Right atrium auricular region (tissue), 2 donors: ENCODE measurements at places on chromosomes 2 and 18. TPM values are rescaled to one million over a fixed set of nuclear protein-coding genes. Genes with fewer than 3 reads are reported as not detected.

DNA sequence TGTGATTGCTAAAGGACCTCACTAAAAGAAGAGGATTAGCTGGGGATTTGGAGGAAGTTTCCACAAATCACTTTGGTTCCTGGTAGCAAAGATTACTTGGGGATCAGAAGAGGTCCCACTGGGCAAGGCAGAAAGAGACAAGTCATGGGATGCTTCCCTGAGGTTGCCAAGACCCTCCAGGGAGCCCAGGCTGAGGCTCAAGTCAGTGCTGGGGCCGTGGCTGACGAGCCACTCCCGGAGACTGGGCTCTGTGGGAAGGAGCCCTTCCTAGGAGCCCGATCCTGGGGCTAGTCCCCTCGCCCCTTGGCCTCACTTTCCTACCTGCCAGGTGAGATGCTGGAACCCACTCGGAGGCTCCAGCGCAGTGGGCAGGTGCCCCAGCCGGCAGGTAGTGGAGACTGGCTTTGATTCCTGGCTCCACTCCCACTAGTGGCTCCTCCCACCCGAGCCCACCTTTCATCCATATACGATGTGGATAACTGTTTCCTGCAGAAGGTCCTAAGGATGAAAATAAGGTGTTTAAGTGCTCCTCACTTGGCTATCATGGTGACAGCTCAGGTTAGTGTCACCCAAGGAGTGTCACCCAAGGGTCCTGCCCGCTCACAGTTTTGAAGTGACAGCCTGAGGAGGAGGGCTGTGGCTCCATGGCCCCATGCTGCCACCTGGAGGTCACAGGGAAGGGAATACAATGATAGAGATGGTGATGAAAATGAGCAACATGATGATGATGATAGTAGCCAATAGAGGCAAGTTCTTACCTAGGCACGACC, 100.5 kb downstream of the CAPN13 start:
- no peaks in the 10 kb centered on the region for H3K36me3 ChIP-seq
- H3K27me3 ChIP-seq, result no peaks in the 10 kb centered on the region
- H3K4me1 ChIP-seq, result peaks cover 22% of the 10 kb centered on the region
- no peak for DNase-seq
- no peak overlapping the region for H3K27ac ChIP-seq

GRCh38 chr2:133458280-133458679, 110.0 kb downstream of the NCKAP5 start:
- H3K27me3 ChIP-seq, result no peaks in the 10 kb centered on the region
- DNase-seq, result no peak
- no peaks in the 10 kb centered on the region for H3K36me3 ChIP-seq
- no peak overlapping the region for H3K27ac ChIP-seq
- no peak overlapping the region for H3K4me3 ChIP-seq
- H3K4me1 ChIP-seq, result no peaks in the 10 kb centered on the region

GRCh38 chr18:29960539-29960938, 1082.0 kb downstream of the DSC3 start:
- H3K36me3 ChIP-seq, result no peaks in the 10 kb centered on the region
- H3K27me3 ChIP-seq, result no peaks in the 10 kb centered on the region
- H3K27ac ChIP-seq, result no peak overlapping the region
- DNase-seq, result no peak
- no peak overlapping the region for H3K4me3 ChIP-seq

- no peaks in the 10 kb centered on the region for H3K4me1 ChIP-seq
- no peak overlapping the region for H3K27ac ChIP-seq
- DNase-seq, result no peak
- no peaks in the 10 kb centered on the region for H3K27me3 ChIP-seq
Observed at GRCh38 chr2:26648516-26648915, 7.3 kb upstream of the CIB4 start.

DNA sequence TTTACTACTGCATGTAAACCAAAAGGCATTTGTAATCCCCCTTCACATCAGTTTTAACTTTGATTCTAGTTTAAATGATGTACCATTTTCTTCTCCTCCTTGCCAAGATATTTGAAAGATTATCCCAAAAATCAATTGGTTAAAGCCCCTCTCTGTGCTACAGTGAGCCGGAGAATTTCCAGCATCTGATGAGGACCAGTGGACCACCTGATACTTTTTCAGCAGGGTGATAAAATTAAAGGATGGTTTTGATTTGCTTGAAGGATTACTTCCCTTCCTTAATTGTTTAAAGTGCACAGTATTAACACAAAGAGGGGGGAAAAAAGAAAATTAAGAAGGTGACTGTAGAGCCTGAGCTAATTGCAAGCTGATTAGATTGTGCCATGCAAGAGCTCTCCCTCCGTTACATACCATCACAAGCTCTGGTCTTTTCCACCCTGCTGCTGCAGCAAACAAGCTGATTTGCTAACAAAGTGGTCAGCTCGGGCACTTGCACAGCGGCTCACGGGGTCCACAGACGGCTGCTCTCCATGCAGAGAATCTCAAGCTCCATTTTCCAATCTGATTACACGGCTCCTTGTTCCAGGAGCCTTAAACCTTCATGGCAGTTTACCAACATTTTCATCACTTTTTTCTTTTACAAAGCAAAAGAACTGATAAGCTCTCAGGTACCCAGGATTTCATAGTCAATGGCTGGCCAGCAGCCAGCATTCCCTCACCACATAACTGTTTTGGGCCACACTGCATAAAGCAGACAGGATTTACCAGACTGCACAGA, 22.1 kb downstream of the FIGN start:
- H3K4me3 ChIP-seq, result no peak overlapping the region
- DNase-seq, result no peak
- H3K27me3 ChIP-seq, result no peaks in the 10 kb centered on the region
- H3K36me3 ChIP-seq, result no peaks in the 10 kb centered on the region

GRCh38 chr18:58223717-58224424, 179.8 kb downstream of the NEDD4L start:
- no peaks in the 10 kb centered on the region for H3K36me3 ChIP-seq
- no peak overlapping the region for H3K4me3 ChIP-seq
- peak overlapping the region; percentile 73 for H3K27ac ChIP-seq
- H3K27me3 ChIP-seq, result no peaks in the 10 kb centered on the region
- peak; percentile 82 for DNase-seq

GRCh38 chr2:231394211-231395141, 1.0 kb upstream of the B3GNT7 start:
- no peaks in the 10 kb centered on the region for H3K36me3 ChIP-seq
- H3K4me1 ChIP-seq, result peaks cover 16% of the 10 kb centered on the region
- no peaks in the 10 kb centered on the region for H3K27me3 ChIP-seq
- DNase-seq, result no peak
- H3K27ac ChIP-seq, result no peak overlapping the region
- H3K4me3 ChIP-seq, result no peak overlapping the region

DNA sequence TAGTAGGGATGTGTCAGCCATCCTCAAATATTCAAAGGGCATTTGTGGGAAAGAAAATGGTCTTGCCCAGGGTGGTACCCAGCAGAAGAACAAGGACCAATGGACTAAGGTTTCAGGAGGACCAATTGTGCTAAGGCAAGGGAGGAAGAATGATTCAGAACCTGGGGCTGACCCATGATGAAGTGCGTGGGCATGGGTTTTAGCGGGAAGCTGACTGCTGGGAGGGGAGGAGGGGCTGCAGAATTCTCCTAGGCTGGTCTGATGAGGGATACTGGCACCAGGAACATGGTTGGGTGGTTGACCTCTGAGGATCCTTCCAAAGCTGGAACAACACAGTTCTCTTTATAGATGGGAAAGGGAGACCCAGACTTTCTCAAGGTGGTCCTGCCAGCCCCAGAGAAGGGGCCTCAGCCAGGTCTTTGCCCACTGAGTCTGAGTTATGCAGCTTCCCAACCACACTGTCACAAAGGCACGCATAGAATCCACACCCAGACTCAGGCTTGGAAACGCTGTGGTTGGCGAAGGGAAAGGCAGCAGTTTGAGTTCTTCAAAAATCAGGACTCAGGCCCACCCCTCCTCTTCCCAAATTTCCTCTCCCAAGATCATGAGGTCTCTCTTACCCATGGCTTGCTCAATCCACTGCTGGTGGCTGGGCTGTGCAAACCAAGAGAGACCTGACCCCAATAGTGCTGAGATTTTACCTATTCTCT, 37.3 kb downstream of the MARCO start:
- no peak overlapping the region for H3K27ac ChIP-seq
- DNase-seq, result no peak
- H3K27me3 ChIP-seq, result no peaks in the 10 kb centered on the region
- H3K4me1 ChIP-seq, result no peaks in the 10 kb centered on the region
- no peak overlapping the region for H3K4me3 ChIP-seq

DNA sequence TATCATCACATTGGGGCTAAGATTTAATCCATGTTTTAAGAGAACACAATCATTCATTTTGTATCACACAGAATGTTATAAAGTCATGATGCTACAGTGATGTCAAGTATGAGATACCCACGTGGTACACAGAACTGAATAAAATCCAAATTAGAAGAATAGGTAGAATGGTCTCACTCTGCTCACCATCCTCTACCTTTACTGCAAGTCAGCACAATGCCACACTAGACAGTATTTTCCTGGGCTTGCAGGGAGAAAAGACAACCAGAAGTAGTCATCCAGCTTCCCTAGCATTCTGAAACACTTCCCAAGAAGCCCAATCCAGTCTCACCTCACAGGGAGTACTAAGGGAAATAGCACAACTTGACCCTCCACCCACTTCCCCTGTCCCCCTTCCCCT, 856.2 kb upstream of the NRXN1 start:
- no peak for DNase-seq
- no peak overlapping the region for H3K27ac ChIP-seq
- H3K4me1 ChIP-seq, result no peaks in the 10 kb centered on the region
- no peak overlapping the region for H3K4me3 ChIP-seq
- no peaks in the 10 kb centered on the region for H3K27me3 ChIP-seq
- no peaks in the 10 kb centered on the region for H3K36me3 ChIP-seq

DNA sequence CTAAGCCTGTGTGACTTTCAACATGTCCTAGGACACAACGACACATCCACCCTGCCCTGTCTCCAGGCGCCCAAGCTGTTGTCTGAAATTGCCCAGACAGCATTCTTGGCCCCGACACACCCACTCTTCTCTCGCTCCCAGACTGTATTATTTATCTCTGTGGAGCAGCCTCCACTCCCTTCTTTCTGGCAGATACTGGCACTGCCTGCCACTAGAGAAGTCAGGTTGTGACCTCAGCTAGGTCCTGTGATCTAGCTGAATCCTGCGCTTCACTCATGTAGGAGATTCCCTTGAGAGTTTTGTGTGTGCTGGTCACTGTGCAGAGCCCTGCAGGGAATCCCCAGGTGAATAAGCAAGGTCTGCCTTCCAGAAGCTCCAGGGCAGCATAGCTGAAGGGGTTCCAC, 77.1 kb upstream of the TNP1 start:
- H3K4me3 ChIP-seq, result no peak overlapping the region
- DNase-seq, result peak; percentile 66
- H3K27ac ChIP-seq, result no peak overlapping the region
- peaks cover 14% of the 10 kb centered on the region for H3K4me1 ChIP-seq
- H3K36me3 ChIP-seq, result no peaks in the 10 kb centered on the region
- no peaks in the 10 kb centered on the region for H3K27me3 ChIP-seq

DNA sequence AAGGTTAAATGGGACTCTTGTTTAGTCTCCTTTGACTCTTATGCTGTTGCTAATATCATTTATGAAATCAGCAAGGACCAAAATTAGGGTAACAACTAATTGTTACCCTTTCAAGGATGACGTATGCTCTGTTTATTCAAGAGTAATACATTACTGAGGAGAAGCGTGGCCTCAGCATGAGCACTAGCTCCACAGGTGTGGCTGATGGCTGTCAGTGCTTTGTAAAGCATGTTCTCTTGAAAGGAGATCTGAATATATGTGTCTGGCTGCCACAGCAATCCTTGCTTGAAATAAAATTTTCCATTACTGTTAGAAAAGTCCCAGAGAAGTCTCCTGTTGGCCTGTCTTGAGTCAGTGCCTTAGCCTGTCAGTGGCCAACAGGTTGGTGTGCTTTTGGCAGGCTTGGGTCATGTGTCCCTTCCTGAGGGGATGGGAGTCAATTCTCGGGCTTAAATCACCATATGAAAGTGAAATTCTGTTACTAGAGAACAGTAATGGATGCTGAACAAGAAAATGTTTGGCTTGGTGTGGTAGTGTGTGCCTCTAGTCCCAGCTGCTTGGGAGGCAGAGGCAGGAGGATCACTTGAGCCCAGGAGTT, 32.7 kb downstream of the ABI2 start:
- H3K4me3 ChIP-seq, result no peak overlapping the region
- peak overlapping the region; percentile 60 for H3K27ac ChIP-seq
- peaks cover 27% of the 10 kb centered on the region for H3K4me1 ChIP-seq
- H3K36me3 ChIP-seq, result no peaks in the 10 kb centered on the region

DNA sequence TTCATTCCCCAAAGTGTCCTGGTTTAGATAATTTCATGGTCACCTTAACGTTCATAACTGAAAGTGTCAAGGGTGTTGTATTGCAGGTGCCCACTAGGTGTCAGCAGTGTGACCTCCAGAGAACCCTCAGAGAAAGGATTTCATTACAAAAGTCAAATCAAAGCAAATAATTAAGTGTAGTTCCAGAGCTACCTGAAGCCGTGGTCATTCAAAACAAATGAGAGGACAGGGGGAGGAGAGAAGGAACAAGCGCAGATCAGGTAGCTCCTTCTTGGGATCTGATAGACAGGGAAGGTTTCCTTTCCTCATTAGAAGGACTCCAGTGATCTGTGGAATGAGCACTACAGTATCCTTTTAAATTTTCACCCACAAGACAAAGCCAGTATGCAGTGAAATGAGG, at the start of gene SLC9A4:
Gene SLC9A4 (plus strand): TSS at position 207 of the 400 bp plus-strand sequence. CDS start 534 bp downstream, outside the sequence.
- H3K4me1 ChIP-seq, result no peaks in the 10 kb centered on the region
- no peaks in the 10 kb centered on the region for H3K27me3 ChIP-seq
- H3K27ac ChIP-seq, result no peak within 1 kb of the TSS

- no peaks in the 10 kb centered on the region for H3K27me3 ChIP-seq
- H3K4me1 ChIP-seq, result no peaks in the 10 kb centered on the region
- no peak overlapping the region for H3K27ac ChIP-seq
- H3K36me3 ChIP-seq, result no peaks in the 10 kb centered on the region
Observed at GRCh38 chr18:32612651-32613050, 142.0 kb upstream of the GAREM1 start.

- no peak for DNase-seq
- no peaks in the 10 kb centered on the region for H3K27me3 ChIP-seq
- H3K4me1 ChIP-seq, result no peaks in the 10 kb centered on the region
- H3K4me3 ChIP-seq, result no peak overlapping the region
- H3K36me3 ChIP-seq, result no peaks in the 10 kb centered on the region
Observed at GRCh38 chr2:39937621-39938020, 158.6 kb upstream of the THUMPD2 start.

FAP gene
- 0.71 TPM for total RNA-seq

FBLN7 gene
- 3.5 TPM for total RNA-seq

ERICH2 gene
- total RNA-seq, result not detected

PNO1 gene
- total RNA-seq, result 8.7 TPM

PROM2 gene
- 0.35 TPM for total RNA-seq

SERPINE2 gene
- total RNA-seq, result 54.3 TPM
